Globus pallidus (tissue), 1 donor: ENCODE measurements at places on chromosomes 1 and 21.
A peak's percentile ranks its signal among the peaks of the same experiment; 100 is the strongest.

DNA sequence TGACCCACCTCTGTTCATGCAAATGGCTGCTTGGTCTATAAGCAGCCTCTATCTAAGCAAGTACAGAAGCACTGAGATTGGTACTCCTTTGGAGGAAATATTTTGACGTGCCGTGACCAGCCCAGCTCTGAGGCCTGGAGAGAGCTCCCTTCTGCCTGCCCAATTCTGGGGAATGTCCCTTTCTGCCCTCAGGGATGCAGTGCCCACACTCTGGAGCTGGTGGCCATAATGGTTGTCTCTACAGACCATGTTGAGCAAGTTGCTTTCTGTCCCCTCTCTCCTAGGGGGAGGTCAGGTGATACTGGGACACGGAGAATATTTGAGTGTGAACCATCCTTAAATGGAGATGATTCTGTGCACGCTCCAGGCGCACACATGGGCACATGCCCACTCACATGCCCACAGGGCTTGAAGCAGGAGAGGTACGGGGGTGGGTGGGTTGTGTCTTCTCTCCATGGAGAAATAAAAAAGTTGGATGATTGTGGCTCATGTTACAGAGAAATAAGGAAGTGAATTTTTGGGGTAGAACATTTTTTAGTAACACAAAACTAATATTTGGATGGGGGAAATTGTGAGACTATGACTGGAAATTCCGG is 13.9 kb upstream of the ALPL start:
- no peak for DNase-seq

DNA sequence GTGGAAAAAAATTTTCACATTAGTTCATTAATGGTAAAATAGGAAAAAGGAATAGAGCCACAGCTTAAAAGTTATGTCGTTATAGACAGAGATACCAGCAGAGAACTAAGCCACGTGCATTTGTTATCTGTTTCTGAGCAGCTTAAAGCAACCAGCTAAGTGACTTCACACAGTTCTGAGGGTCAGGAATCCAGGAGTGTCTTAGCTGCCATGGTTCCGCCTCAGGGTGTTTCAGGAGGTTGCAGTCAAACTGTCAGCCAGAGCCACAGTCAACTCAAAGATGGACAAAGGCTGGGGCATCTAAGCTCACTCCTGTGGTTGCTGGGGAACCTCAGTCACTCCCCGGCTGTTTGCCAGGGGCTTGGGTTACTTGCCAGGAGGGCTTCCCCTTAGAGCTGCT is 515.8 kb downstream of the SMYD3 start:
- no peak for DNase-seq

DNA sequence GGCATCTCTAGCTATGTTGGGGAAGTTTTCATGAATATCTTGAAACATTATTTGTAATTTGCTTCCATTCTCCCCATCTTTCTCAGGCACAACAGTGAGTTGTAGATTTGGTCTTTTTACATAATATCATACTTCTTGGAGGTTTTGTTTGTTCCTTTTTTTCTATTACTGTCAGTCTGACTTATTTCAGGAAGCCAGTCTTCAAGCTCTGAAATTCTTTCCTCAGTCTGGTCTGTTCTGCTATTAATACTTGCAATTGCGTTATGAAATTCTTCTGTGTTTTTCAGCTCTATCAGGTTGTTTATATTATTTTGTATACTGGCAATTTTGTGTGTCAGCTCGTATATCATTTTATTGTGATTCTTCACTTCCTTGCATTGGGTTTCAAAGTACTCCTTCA is 424.6 kb upstream of the PTBP2 start:
- no peak for DNase-seq

- no peak for DNase-seq
These were observed 174.1 kb upstream of the ETV3 start for GRCh38 chr1:157312082-157312812.

GRCh38 chr1:221635305-221635704 is 106.6 kb downstream of the DUSP10 start:
- no peak for DNase-seq

DNA sequence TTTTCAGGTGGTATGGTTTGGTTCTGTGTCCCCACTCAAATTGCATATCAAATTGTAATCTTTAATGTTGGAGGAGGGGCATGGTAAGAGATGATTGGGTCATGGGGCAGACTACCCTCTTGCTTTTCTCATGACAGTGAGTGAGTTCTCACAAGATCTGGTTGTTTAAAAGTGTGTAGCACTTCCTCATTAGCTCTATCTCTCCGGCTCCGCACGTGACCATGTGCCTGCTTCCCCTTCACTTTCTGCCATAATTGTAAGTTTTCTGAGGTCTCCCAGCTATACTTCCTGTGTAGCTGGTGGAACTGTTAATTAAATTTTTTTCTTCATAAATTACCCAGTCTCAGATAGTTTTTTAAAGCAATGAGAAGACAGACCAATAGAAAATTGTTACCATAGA is 843.2 kb downstream of the AMY1C start:
- no peak for DNase-seq

- DNase-seq: no peak
These were observed 16.8 kb upstream of the PTPRC start for GRCh38 chr1:198622001-198622400.

DNA sequence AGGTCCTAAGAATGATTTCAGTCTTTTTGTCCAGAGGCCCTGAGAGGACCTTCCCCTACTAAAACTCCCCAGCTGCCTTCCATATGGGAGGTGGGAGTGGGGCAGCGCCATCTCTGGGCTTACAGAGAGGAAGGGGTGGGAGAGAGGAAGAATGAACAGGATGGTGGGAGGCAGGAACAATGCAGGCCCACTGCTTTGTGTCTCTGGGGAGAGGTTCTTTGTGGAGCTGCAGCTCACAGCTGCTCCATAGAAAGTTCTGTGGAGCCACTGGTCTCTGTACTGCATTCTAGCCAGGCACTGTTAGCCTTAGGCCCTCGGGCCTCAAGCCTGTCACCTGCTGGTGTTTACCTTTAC is 43.6 kb upstream of the A3GALT2 start:
- no peak for DNase-seq

GRCh38 chr1:205275133-205275532 is 46.4 kb downstream of the NUAK2 start:
- DNase-seq: no peak

- no peak for DNase-seq
These were observed 63.8 kb upstream of the ATP1A1 start for GRCh38 chr1:116309090-116309870.

DNA sequence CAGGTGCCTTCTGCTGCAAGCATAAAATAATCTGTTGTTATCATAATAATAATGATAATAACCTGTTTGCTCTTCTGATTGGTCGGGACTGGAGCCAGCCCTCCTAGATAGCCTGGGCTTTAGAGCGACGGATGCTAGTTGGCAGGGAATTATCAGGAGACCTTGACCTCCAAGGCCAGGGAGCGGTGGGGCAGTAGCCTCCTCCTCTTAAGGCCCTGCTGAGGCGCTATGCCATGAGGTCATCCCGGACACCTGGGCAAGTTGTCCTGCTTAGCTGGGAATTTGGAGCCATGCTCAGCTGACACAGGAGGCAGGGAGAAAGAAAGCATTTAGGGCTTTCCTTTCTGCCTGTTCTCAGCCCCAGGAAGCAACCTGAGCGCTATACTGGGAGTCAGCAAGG is 15.6 kb downstream of the C1orf115 start:
- DNase-seq: no peak

- DNase-seq: no peak
These were observed 4.5 kb upstream of the COL16A1 start for GRCh38 chr1:31708324-31708723.

- DNase-seq: no peak
These were observed 92.7 kb downstream of the SUSD4 start for GRCh38 chr1:223271085-223271781.

GRCh38 chr21:43624339-43624738 is 34.9 kb downstream of the HSF2BP start:
- no peak for DNase-seq

DNA sequence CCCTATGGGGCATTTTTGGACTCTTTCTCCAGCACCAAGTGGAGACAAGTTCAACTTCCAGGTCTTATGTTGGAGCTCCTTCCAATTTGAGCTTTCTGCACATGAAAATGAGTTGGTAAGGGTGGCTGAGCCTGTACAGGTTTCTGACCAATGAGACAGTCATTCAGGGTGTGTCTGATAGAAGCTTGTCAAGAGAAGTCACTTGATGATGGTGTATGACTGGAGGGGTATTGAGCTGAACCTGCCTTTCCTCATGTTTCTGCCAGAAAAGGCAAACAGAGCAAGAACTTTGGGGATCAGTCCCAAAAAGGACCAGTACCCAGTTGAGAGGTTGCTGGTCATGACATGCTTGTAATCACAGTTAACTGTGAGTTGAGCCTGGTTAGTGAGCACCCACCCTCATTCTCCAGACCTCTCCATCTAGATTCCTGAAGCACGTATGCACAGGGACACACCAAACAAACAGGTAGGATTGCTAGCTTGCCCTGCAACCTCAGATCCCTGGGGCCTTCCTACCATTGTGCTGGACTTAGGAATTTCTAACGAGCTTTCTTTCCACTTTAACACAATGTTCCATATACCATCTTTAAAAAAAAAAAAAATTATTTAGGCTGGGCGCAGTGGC is 26.6 kb downstream of the FAM89A start:
- no peak for DNase-seq

- peak; percentile 49 for DNase-seq
These were observed at the start of gene TNFAIP8L2 for GRCh38 chr1:151156515-151156819. TNFAIP8L2 (plus strand) TSS chr1:151156649; CDS start chr1:151158698, 2,049 bp downstream.

DNA sequence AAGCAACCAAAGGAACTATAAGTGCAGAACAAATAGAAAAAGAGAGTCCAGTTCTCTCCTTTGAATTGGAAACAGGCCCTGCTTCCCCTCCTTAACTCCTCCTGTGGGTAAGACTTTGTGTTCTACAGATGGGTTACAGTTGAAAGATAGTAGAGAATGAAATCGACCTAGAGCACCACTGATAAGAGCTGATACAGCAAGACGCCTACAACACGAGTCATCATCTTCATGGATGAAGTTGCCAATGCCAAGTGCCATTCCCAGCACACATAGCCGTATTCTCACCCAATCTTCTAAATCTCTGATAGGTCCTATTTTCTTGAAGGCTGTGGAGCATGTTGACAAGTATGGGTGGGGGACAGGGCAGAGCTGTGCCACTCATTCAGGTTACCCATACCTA is 99.8 kb upstream of the CAMK1G start:
- no peak for DNase-seq

DNA sequence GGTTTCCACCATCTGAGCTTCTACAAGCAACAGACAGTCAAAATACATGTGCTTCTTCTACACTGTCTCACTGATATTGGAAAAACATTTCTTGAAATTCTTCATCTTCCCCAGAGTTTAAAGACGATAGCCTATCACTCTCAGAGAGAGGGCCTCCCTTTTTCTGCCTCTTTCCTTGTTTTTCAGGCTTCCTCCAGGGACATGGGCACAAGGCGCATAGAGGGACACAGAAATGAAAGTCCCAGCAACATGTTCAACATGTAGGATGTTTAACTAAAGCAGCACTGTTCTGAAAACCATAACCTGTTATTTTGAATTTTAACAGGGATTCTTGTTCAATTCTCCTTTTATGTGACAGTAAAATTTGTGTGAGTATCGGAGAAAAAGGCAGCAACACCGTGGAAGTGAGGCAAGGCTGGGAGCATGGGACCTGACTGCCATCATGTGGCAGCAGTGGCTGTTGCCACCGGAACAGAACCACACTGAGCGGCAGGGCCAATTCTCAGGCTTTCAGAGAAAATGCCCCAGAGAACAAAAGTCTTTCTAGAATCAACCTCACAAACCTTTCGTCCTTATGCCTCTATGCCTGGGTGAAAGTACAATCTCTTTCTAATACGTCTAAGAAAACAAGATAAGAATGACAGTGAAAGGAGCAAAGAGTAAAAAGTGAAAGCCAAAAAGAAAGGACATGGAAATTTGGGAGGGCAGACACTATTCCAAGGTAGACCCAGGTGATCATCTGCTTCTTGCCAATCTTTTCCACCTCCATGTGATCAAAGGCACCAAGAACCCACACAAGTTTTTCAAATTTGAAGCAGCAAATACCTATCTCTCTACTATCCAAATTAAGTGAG is 54.5 kb downstream of the PCNX2 start:
- DNase-seq: peak; percentile 63

DNA sequence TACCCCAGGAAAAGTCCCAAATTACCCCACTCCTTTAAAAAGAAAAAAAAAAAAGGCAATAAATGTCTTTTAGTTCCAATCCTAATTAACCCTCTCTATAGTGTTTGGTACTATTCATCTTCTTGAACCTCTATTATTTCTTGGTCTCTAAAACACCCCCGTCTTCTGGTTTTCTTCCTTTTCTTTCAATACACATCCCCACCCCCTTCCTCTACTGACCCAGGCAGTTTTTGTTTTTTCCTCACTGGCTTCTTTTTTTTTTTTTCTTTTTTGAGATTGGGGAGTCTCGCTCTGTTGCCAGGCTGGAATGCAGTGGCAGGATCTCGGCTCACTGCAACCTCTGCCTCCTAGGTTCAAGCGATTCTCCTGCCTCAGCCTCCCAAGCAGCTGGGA is 26.1 kb downstream of the EGLN1 start:
- no peak for DNase-seq

DNA sequence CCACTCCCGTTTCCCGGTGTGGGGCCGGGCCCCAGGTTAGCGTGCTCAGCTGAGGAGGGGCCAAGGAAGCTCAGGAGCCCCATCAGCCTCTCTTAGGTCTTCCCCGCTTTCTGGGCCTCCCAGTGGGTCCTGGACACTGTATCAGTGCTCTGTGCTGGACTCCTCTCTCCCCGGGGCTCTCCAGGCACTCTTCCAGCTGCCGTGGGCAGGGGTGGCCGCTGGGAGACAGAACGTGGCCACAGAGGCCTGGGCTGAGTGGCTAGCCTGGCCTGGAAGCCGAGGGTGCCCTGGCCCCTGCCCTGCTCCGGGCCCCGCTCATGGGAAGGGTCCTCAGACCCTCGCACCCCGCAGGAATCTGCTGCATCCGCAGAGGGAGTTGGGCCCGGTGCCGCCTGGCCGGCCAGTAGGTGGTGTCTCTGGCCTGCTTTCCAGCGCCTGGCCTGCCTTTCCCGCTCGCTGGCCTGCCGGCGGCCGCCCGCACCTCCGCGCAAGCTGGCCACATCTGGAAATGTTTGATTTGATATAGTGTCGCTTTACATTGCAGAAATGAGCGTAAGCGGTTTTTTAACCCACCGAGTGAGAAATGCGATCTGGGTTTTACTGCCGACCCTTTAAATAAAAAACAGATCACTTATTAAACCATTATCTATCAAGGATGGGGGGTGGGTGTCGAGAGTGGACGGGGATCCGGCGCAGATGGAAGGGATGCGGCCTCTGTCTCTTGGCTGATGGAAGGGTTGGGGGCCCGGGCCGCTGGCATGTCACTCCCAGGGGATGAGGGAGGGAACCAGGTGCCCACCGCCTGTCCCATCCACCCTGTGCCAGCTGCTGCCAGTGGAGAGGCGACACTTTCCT is 74.4 kb upstream of the TTC34 start:
- peak; percentile 20 for DNase-seq

DNA sequence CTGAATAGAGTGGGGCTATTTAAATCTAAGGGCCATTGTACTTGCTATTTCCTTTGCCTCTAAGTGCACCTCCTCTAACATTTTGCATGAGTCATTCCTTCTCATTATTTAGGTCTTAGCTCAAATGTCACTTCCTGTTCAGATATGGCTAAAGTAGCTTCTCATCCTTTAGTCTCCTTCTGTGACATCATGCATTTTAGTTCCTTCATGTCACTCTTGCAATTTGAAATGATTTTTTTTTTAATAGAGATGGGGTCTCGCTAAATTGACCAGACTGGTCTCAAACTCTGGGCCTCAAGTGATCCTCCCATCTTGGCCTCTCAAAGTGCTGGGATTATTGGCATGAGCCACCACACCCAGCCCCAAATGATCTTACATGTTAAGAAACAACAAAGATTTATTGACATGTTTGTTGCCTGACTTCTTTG is 6.6 kb downstream of the TBX19 start:
- no peak for DNase-seq

- no peak for DNase-seq
These were observed 23.2 kb downstream of the INSL5 start for GRCh38 chr1:66777831-66778230.

- no peak for DNase-seq
These were observed 156.2 kb upstream of the SPAG17 start for GRCh38 chr1:118340928-118341910.
